ENCODE measurements at places on chromosomes 12 and 14.

DNA sequence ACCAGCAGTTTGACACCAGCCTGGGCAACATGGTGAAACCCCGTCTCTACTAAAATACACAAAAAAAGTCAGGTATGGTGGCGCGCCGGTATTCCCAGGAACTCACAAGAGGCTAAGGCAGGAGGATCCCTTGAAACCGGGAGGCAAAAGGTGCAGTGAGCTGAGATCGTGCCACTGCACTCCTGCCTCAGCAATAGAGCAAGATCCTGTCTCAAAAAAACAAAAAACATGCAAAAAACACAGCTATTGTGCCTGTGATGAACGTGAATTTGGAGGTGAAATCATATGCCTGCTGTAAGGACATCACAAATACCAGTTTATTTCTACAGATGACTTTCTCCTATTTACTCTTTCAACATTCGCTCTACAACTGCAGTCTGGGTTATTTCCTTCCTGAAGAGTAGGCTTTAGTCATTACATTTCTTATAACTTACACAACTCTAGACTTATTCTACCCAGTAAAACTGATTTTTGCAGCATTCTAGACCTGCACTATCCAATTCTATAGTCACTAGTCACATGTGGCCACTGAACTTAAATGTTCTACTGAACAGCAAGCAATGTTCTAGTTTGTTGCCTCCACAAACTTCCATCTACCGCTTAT lies 48.3 kb downstream of the HNRNPC start:
- peak; percentile 41 for DNase-seq

GRCh38 chr12:130017591-130018449 lies 114.0 kb upstream of the TMEM132D start:
- DNase-seq: no peak

GRCh38 chr14:97536421-97536820 lies 739.2 kb downstream of the VRK1 start:
- no peak for DNase-seq

- no peak for DNase-seq
Observed at GRCh38 chr14:80981156-80981555, 25.7 kb downstream of the TSHR start.

GRCh38 chr14:55849833-55850232 lies 268.4 kb upstream of the PELI2 start:
- no peak for DNase-seq

GRCh38 chr12:120238839-120239445 lies 26.6 kb downstream of the PXN start:
- DNase-seq: no peak

DNA sequence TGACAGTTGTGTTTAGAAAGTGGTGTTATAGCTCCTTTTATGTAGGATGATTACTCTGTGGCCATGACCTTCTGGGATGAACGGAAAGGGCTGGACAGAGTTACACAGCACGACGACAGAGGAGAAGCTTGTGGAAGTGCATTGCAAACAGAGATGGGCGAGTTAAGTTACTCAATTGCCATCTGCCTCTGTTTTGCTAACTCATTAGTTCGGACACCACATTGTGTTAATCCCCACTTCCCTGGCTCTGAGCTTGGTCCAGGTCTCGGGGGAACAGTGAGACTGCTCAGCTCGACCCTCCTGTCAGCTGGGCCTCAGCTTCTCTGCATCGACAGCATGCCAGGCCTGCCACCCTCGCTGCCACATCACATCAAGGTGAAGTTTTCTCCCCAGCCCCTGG lies 408.0 kb downstream of the ZFP36L1 start:
- no peak for DNase-seq

- DNase-seq: no peak
Observed at GRCh38 chr12:1935242-1935641, 16.8 kb upstream of the CACNA2D4 start.

GRCh38 chr12:96878704-96879103 lies 28.4 kb upstream of the NEDD1 start:
- DNase-seq: peak; percentile 89

DNA sequence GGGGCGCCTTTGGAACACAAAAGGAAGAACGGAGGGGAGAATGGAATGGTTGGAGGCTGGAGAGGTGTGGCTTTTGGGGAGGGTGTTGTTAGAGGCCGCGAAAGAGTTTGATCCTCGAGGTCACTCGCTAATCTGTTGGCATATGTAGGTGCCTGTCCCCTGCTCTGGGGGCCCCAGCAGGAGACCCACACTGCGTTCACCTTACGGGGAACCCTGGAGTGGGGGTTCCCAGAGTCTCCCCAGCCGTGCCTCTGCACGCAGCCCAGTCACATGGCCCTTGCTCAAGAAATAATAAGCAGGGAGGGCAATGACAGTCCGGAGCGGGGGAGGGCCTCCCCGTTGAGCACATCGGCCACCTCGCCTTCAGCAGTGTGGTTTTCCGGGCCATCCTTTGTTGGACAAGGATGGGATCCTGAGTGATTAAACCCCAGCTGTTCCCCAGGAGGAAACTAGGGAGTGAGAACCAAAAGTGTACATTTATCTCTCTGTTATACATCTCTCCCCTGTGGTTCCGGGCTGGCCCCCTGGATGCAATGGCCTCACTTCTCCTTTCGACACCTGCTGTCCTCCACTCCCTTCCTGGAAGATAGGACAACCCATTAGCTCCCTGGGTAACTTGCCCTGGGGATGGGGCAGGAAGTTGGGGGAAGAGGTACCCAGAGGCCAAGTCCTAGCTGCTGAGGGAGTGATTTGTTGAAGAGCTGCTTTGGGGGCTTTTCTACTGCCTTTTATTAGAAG lies 1.3 kb downstream of the PLEKHG3 start:
- no peak for DNase-seq

DNA sequence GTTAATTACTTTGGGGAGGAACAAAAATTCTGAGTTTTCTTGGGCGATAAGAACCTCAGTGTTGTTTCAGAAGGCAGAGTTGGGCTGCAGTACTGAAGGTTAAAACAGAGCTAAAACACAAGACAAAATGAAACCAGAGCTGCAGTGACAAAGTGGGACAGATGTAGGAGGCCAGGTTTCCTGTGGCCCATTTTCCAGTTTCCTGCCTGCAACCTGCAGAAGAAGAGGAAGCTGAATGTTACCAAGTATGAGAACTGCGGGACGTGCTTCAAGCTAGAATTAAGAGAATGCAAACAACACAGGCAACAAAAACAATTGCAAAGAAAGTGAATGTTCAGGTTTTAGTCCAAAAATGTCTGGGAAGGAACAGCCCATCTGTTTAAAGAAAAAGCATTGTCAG lies 17.8 kb downstream of the ELK3 start:
- no peak for DNase-seq

DNA sequence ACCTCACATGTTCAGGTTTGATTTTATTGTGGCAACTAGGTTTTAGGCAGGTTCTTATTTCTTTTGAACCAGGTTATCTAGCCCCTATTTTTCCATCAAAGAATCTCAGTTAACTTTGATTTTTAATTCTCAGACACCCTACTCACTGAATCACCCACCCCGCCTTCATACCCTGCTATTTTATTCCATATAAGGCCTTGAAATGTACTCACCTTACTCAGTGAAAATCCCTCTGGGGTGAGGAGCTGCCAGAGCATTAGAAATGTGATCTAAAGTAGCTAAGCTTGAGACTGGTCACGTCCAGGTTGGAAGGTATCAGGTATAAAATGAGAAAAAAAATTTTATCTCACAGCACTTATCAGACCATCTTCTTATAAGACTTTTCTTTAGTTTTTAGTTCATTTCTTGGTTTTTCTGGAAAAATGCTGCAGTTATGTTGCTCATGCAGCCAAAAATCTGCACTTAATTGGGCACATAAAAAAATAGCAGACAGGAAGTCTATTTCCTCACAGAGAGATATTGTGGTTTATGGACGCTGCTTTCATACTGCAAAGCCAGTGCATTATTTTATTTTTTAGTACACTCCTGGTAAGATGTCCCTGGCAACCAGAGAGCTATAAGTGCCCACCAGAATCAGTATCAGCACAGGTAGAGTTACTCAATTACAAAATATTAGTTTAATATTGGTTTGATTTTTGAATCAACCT lies 101.5 kb upstream of the CCDC91 start:
- DNase-seq: peak; percentile 56

DNA sequence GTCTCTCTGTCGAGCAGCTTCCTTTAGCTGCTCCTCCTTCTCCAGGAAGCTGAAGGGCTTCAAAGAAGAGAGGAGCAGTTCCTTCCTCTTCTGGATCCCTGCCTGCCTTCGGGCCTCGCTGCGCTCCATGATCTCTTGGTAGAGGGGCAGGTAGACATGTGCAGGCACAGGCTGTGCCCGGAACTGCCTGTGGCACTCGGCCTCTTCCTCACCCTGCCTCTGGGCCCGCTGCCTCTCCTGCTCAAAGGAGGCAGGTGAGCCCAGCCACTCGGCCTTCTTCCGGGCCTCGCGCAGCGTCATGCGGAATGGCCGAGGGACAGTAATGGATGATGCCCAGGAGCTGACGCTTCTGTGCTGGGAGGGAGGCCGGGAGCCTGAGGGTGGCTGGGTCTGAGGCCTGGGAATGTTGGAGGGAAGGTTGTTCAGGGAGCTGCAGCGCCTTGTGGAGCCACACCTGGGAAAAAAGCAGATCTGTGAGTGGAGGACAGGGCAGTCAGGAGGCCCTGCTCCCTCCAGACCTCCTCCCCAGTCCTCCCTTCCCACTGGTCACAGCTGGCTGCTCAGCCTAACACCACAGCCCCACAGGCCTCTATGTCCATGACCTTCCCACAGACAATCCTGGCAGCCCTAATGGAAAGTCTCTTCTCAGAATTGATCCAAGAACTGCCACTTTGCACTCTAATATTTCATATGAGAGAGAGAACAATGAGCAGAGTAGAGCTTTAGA lies 5.3 kb downstream of the FAM161B start:
- DNase-seq: no peak

GRCh38 chr14:22908601-22909000 lies 10.3 kb downstream of the RBM23 start:
- no peak for DNase-seq

DNA sequence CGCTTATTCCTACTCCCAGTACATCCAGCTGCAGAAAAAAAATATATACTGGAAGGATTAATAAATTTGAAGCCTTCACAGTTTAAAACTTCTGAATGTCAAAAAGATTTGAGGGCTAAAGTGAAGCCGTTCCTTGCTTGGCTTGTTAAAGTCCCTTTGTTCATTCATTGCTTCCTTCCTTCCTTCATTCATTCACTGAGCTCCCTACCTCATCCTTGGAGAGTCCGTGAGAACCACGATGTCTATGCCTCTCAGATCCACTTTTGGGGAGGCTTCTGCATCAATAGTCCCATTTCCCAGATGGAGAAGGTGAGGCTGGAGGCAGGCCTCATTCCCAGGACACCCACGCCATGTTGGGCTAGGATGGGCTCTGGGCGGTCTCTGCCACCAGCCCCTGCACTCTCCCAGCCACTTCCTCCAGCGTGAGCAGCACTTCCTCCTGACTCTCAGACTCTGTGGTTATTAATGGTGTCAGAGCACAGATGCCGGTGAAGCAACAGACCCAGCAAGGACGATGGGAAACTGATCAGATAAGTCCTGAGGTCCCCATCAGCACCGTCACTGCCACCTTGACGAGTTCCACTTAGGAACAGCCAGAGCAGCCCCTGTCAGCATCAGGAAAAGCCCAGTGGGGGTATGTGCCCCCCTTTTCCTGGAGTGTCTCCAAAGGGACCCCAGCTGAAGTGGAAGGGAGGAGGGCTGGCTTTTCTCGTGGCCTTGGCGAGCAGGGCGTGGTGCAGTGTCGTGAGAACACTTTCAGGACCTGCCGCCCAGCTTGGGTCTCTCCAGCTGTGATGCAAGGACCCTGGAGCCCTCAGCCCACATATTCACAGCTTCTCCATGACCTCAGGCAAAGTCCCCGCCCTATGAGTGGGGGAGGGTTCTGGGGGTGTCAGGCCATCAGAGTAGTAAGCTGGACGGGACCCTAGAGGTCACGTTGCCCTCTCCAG lies 21.2 kb downstream of the ASB2 start:
- DNase-seq: no peak

DNA sequence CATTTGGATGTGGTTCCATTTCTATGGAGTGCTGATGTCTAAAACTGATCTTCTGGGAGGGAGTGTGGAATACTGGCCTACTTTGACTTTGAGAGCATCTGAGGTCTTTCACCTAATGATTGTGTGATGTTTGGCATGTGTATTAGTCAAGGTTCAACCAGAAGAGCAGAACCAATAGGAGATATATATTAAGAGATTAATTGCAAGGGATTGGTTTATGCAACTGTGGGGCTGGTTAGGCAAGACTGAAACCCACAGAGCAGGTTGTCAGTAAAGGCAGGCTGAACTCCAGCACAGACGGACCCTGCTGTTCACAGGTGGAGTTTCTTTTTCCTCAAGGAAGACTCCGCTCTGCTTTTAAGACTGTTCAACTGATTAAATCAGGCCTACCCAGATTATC lies 11.6 kb downstream of the BMAL2 start:
- no peak for DNase-seq

DNA sequence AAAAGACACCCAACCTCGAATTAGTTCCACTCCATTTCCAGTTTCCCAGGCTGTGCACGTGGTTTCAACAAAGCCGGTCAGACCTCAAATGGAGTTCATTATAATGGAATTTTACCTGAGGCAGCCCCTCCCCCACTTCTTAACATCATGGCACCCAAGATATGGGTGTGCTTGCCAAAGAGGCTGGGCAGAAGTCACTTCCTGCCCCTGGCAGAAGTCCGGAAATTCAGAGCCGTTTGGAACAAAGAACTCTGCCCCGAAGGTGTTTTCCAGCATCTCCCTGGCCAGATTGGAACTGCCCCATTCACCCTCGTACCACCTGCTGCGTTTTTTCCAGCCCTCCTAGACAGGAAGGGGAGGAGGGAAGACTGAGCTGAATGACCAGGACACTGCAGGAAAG lies 8.2 kb downstream of the VDR start:
- no peak for DNase-seq

DNA sequence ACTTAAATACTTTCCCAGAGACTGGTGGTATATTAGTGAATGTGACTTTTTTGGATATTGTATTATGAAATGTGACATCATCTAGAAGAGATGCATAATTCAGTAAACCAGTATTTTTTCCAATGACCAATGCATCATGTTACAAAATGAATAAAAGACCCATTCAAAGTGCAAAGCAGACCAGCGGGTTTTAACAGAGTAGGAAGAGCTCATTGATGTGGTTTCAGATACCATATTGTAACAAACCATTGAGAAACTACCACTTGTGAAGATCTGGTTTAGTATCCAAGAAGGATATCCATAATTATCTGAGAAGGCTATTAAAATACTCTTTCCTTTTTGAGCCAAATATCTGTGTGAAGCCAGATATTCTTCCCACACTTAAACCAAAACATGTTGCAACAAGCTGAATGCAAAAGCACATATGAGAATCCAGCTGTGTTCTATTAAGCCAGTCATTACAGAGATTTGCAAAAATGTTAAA lies 47.7 kb downstream of the MVK start:
- DNase-seq: peak; percentile 33

DNA sequence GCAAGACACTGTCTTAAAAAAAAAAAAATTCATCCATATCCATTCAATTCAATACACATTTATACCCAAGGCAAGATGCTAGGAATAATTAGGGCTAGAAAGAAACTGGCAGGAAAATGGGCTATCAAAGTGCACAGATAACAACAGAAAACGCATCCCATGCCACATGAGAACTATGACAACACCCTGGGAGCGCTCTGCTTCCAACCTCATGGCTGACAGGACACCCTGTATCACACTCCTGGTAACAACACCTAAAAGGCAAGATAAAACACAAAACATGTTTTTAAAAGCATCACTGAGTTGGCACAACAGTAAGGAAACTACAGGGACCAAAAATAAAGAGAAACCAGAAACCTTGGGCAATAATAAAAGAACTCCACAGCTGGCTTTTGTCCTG lies 54.9 kb downstream of the ZFYVE21 start:
- DNase-seq: no peak
